CD4-positive, alpha-beta T cell treated with Interleukin-6 at 100 ng/mL for 8 hours (primary cell): ENCODE measurements at places on chromosomes 11 and 22.

GRCh38 chr11:118653684-118654390 lies 25.6 kb downstream of the TREH start:
- DNase-seq: no peak

DNA sequence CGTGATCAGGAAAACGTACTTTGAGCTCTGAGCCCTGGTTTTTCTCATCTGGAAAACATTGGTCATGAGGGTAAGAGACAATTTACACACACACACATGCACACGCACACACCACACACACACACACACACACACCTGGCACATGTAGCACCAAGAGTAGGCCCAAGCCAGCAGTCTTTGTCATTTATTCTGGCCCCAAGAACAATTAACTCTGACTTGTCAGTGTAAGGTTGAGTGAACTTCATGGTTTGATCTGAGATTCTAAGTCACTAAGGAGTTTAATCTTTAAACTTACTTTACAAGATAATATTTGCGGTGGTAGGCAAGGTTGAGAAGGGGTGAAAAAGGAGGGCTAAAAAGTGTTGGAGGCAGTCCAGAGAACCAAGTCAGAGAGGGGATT lies 44.1 kb downstream of the MMP20 start:
- no peak for DNase-seq

DNA sequence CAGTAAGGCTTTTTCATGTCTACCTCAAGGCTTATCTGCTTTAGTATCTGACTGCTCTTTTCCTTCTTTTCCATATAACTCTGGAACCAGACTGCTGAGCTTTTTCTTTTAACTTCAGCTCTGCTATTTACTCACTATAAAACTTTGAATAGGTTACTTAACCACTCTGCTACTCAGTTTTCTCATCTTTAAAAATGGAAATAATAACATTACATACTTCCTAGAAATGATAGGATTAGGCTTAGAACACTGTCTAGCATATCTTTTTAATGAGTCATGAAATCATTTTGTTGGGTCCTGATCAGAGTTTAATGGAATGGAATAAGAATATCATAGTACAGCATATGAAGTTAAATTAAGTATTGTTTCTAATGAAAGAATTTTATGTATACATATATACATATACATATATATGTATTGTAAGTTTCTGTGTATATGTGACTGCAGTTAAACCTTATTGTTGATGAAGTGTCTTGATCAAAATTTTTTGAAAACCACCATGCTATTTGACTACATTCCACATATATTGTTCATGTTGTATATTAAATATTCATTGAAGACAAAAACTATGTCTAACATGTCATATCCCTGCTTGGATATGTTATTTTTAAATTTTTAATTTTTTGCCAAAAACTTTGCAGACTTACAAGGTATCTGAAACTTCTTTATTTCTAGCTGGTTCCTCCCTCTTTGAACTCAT lies 120.2 kb downstream of the METTL15 start:
- DNase-seq: no peak

DNA sequence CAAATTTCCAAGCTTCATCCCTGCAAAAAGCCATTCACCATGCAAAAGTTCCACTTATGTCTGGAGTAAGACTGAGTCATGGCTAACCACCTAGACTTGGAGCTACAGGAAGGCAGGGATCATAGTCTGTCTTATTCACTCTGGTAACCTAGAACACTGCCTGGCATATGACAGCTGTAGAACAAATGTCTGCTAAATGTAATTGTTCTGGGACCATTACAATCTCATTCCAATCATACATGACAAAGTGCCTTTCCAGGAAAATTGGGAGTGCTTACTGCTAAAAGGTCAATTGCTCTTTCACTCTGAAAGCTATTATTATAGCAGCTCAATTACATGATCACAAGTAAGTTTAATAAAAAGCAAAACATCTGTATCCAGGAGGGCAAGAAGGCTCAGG lies 99.1 kb upstream of the CHRM4 start:
- DNase-seq: no peak

DNA sequence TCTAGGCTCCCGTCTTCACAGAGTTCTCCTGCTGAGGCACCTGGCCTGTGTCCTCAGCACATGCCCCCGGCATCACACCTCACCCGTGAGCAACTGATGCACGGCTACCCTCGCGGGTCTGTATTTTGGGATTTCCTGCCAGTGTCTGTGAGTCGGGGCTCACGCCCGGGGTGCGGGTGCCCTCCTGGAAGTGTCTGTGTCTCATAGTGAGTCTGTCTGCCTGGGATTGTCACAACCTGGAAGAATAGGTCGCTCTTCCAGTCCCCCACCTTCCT lies 11.4 kb downstream of the BRSK2 start:
- no peak for DNase-seq

GRCh38 chr11:81644239-81644840 lies 1089.3 kb downstream of the FAM181B start:
- DNase-seq: peak; percentile 24

- no peak for DNase-seq
These were observed 124.5 kb upstream of the HSD17B12 start for GRCh38 chr11:43555816-43556611.

- no peak for DNase-seq
These were observed 75.9 kb downstream of the AMOTL1 start for GRCh38 chr11:94844031-94844430.

GRCh38 chr11:35539781-35540281 lies 14.4 kb upstream of the PAMR1 start:
- no peak for DNase-seq

DNA sequence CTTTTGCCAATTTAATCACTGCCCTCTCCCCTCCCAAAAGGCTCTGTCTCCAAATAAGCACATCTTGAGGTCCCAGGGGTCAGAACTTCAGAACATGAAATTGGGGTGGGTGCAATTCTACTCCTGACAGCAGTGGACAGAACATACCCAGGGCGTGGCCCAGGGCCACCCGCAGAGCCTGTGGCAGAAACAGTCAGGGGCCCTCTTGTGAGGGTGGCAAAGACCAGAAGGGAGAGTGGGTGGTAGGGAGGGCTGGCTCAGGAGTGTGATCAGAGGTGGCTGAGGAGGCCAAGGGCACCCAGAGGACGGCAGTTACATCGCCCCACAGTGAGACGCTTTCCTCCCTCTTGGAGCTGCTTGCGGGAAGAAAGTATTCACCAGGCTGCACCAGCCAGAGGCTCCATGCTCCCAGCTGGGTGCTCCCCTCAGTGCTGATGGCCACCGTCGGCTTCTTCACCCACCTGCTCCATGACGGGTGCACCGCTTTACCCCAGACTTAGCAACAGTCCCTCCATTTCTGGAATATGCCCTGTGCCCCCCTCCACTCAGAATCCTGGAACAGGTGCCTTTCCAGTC lies 1388.0 kb downstream of the BRD1 start:
- no peak for DNase-seq

DNA sequence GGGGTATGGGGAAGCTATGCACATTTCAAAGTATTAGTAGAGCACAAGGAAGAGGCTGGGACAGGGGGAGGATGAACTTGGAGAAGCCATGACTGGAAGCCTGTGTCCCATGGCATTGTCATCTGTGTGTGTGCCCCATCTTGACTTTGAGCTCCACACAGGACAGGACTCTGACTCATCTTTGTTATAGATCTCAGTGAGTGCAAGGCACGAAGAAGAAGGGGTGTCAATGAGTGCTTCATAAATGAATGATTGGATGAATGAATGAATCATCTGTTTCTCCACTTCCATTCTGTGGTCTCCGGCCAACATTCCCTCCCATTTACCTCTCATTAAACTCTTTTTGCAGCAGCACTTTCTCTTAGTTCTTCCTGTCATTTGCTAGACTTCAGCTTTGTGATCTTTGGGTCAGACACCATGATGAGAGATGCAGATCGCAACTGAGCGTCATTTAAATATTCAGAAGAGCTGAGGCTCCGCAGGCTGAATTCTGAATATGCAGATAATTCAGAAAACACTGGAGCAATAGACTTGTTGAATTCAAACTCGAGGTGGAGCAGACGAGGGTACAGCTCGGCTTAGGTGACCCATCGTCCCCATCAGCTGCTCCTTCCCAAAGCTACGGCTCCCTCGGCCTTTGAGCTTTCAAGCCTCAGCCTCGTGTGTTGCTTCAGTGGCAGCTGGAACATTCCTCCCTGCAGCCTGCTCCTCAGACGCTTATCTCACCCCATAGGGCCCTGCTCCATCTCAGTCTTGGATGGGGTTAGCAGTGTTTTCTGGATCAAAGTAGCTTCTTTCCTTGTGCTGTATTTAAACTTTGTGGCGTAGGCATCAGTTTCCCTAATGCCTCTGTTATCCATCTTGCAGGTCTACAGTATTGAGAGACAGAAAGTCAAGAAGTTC lies 30.8 kb downstream of the APOL3 start:
- DNase-seq: no peak
